Activated CD4-positive, CD25-positive, alpha-beta regulatory T cell treated with anti-CD3 and anti-CD28 coated beads, Interleukin-2, amount 50 U/mL, for 16 hours (primary cell): ENCODE measurements at places on chromosomes 7 and 10.

DNA sequence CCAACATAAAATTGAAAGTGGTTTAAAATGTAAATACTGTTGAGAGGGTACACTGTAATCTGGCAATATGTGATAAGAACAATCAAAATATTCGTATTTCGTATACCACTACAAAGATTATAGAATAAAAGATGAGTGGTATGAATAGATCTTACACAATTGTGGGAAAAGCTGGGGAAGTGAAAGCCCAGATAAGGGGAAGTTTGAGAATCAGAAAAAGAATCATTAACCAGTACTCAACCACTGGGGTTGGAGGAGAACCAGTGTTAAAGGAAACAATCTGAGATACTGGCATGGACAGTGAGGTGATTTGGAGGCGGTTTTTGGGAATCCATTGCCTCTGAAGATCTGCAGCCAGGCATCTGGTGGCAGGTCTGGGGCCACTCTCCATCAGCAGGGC, 59.7 kb upstream of the CDK14 start:
- no peak for DNase-seq

DNA sequence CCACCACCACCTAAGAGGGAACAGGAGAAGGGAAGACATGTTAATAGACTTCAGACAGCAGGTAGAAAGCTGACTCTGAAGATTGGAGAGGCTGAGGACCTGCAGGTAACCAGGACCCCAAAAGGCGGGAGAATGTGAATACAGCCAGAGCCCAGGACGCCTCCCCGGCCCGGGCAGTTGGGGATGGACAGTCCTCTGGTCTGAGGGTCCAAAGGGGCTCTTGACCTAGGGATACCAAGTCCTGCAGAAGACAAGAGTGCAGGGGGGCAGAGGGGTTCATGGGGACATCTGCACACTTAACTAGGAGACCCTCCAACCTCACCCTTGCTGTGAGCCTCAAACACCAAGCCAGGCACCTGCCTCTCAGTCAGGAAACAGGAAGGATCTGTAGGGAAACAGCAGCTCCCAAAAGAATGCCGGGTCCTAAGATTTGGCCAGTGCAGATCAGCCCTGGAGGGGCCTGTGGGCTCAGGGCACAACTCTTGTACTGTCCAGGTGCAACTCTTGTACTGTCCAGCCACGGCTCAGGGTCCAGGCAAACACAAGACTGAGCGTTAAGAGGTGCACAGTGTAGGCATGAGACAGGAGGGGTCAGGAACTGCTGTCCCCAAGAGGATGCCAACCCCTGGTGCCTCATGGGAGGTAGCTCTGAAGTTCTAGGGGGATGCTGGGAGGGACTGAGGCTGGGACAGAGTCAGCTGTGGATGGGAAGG, 2.3 kb upstream of the STK32C start:
- no peak for DNase-seq

- no peak for DNase-seq
These were observed 149.4 kb downstream of the LRRN3 start for GRCh38 chr7:111240371-111240770.

- no peak for DNase-seq
These were observed 60.3 kb upstream of the NFKB2 start for GRCh38 chr10:102335184-102335583.

GRCh38 chr7:14073988-14074387, 84.5 kb upstream of the ETV1 start:
- DNase-seq, result no peak

DNA sequence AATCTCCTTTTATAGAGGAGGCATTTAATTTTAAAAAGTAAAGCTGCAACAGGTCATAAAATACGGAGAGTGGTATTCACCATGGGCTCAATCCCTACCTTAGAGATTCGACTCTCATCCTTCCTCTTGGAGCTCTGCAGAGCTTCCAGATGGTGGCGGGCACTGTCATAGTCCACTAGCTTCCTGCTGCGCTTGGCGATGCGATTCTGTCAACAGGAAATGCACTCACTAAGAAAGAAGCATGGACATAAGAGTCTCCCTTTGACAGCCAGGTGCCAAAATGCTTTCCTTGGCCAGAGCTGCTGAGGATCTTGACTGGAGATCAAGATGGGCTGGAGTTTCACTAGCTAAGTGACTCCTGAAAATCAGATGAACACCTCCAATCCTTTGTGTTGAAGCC, 154.4 kb downstream of the AMPH start:
- no peak for DNase-seq

DNA sequence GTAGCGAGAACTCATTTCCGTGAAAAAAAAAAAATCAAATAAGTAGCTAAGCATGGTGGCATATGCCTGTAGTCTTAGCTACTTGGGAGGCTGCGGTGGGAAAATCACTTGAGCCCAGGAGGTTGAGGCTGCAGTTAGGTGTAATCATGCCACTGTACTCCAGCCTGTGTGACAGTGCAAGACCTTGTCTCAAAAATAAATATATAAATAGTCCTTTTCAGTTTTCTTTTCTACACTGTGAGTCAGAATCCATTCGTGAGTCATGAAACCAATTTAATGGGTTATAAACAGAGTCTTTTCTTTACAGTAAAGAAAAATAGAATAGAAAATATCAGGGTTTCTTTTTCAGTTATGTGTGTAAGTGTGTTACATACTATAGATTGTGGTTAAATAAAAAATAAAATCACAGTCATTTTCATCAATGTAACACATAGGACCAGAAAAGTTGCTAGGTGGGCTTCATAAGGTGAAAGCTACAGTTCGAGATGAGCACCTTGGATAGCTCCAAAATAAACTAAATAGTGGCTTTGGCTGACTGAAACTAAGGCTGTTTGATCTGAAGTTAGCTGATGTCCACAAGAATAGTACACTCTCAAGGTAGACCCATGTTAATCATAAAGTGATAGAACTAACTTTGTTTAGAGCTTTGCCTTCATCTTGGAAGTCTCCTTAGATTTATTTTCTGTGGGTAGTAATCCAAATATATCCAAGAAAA, 781.1 kb downstream of the GATA3 start:
- no peak for DNase-seq
